ENCODE measurements at places on chromosomes 3 and 15. TPM values are rescaled to one million over a fixed set of nuclear protein-coding genes. Genes with fewer than 3 reads are reported as not detected.

The SLC27A2 gene
- 32.2 TPM for total RNA-seq

The SIN3A gene
- total RNA-seq: 30.0 TPM

The SLCO2A1 gene
- total RNA-seq: 0.19 TPM

The CCDC12 gene
- 56.8 TPM for total RNA-seq

The HACD3 gene
- 143 TPM for total RNA-seq

The GOLGA8G gene
- not detected for total RNA-seq

The TGM5 gene
- total RNA-seq: not detected

The RPP14 gene
- total RNA-seq: 9.9 TPM

The ATP13A5 gene
- total RNA-seq: not detected

The TM4SF4 gene
- 39.1 TPM for total RNA-seq

The NISCH gene
- 14.1 TPM for total RNA-seq

The MYO5C gene
- total RNA-seq: 7.8 TPM

The EFCC1 gene
- not detected for total RNA-seq

The UTS2B gene
- total RNA-seq: not detected

The RARRES1 gene
- total RNA-seq: 7.6 TPM

The KLHL40 gene
- not detected for total RNA-seq

All from A549 treated with GW870086 at 1 μM for 4 hours (cell line).